ENCODE measurements at places on chromosomes 12 and 14.

- no peak for DNase-seq
Measured at GRCh38 chr12:130083002-130083401, 79.3 kb upstream of the FZD10 start.

DNA sequence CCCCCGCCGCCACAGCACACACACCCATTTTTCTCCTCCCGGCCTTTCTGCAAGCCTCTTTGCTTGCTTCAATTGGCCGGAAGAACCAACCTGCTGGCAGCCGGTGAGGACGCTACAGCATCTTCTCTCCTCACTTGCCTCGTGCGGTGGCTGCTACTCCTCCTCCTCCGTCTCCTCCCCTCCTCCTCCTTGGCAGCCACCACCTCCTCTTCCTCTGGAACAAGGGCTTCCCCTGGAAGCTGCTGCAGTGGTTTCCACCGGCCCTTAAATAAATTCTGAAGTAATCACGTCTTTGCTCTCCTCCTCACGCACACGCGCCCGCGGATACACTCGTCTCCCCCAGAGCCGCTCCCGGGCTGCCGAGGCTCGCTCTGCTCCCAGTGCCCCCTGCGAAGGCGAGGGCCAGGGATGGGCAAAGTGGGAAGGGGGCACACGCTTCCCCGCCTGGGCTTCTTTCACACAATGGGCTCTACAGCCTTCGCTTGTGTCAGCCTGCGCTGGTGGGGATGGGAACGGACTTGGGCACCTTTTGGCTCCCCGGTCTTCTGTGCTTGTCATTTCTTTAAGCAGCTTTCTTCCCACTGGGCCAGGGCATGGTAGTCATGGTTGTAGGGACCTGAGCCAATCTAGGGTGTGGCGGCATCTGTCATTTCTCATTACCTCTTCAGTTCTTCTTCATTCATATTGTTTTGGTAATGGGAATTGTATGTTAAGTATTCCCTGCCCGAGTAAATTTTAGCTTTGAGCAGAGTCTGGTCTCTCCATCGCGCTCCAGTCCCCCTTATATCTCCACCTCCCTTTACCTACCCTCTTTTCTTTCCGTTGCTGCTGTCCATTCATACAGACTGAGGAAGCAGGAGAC lies at the start of gene PPFIA2:
TSS of gene PPFIA2 (minus strand) at position 161 of the 862 bp plus-strand sequence.
- peak; percentile 84 for DNase-seq

DNA sequence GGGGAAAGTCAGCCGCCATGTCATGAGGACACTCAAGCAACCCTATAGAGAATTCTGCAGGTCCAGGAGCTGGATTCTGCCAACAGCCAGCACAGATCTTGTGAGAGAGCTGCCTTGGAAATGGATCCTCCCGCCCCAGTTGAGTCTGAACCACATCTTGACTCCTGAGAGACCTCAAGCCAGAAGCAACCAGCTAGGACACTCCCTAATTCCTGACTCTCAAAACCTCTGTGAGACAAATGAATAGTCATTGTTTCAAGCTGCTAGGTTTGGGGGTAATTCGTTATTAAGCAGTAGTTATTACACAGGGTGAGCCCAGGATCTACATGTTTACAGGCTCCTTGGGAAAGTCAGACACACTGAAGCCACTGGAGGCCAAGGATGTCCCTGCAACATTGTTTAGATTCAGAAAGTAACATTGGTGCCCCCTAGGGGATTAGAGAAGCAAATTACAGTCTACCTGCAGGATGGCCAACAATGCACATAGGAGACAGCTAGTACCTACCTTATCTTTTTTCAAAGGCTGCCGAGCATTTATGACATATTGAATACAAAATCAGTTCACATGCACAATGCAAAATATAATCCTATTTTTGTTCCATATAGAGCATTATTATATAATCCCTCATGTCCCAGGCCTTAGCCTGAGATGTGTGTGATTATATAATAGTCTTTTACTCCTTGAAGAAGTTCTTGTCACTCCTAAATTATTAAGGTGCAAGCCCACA lies 57.9 kb upstream of the FICD start:
- peak; percentile 56 for DNase-seq

DNA sequence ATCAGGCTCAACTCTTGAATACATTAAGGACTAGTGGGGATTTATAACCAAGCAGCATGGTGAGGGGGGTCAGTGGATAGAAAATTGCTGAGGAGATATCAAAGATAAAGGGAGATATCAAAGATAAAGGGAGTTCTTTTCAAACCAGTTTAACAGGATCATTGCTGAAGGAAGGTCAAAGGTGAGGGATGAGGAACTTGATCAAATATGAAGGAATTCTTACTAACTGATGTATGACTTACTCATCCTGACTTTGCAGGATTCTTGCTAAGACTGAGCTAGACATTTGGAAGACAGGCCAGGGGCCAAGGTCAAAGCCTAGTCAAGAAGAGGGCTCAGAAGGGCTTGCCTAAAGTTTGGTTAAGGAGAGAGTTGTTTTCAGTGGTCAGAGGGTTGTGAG lies 4.8 kb downstream of the ABHD4 start:
- no peak for DNase-seq

All from NCI-H2081 (cell line).